ENCODE measurements at places on chromosomes 16 and 17. TPM values are rescaled to one million over a fixed set of nuclear protein-coding genes. Genes with fewer than 3 reads are reported as not detected.

Gene KRTAP3-2
- not detected for total RNA-seq

Gene SCARF1
- total RNA-seq = 20.9 TPM

Gene ZNF668
- total RNA-seq = 6.4 TPM

DNA sequence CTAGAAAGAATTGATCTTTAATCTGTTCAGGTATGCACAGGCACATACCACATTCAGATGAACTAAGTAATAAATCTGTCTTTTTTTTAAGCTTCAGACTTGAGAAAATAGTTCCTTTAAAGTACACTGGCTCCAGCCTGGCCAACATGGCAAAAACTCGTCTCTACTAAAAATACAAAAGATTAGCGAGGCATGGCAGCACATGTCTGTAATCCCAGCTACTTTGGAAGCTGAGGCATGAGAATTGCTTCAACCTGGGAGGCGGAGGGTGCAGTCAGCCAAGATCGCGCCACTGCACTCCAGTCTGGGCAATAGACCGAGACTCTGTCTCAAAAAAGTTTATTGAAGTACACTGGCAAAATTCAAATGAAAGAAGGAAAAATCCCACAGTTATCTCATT lies 111.0 kb upstream of the NETO2 start:
- DNase-seq = no peak
- H3K27me3 ChIP-seq = no peaks in the 10 kb centered on the region
- H3K4me1 ChIP-seq = no peaks in the 10 kb centered on the region
- H3K36me3 ChIP-seq = no peaks in the 10 kb centered on the region
- no peak overlapping the region for H3K27ac ChIP-seq

- no peak overlapping the region for H3K4me3 ChIP-seq
- no peaks in the 10 kb centered on the region for H3K4me1 ChIP-seq
- DNase-seq = no peak
Measured at GRCh38 chr17:80712606-80713005, 168.0 kb downstream of the RPTOR start.

- H3K4me3 ChIP-seq = no peak overlapping the region
- H3K27me3 ChIP-seq = no peaks in the 10 kb centered on the region
- no peaks in the 10 kb centered on the region for H3K36me3 ChIP-seq
- no peak for DNase-seq
- peak overlapping the region; percentile 3 for H3K27ac ChIP-seq
- peaks cover 3% of the 10 kb centered on the region for H3K4me1 ChIP-seq
Measured at GRCh38 chr17:42924891-42925290, 24.3 kb downstream of the G6PC1 start.
